Lung (tissue), 17 donors: ENCODE measurements at places on chromosomes 5 and 9. TPM values are rescaled to one million over a fixed set of nuclear protein-coding genes. Genes with fewer than 3 reads are reported as not detected.

GRCh38 chr9:117771136-117771535, 66.9 kb downstream of the TLR4 start:
- no peak for DNase-seq
- no peaks in the 10 kb centered on the region for H3K27me3 ChIP-seq
- no peak overlapping the region for H3K4me3 ChIP-seq
- H3K27ac ChIP-seq: no peak overlapping the region
- H3K36me3 ChIP-seq: no peaks in the 10 kb centered on the region

Gene SLC6A7
- total RNA-seq: 0.06 TPM

GRCh38 chr5:53902296-53902907, 342.0 kb downstream of the NDUFS4 start:
- no peak overlapping the region for H3K27ac ChIP-seq
- H3K4me3 ChIP-seq: no peak overlapping the region
- no peaks in the 10 kb centered on the region for H3K27me3 ChIP-seq
- H3K36me3 ChIP-seq: no peaks in the 10 kb centered on the region
- H3K4me1 ChIP-seq: peaks cover 2% of the 10 kb centered on the region

DNA sequence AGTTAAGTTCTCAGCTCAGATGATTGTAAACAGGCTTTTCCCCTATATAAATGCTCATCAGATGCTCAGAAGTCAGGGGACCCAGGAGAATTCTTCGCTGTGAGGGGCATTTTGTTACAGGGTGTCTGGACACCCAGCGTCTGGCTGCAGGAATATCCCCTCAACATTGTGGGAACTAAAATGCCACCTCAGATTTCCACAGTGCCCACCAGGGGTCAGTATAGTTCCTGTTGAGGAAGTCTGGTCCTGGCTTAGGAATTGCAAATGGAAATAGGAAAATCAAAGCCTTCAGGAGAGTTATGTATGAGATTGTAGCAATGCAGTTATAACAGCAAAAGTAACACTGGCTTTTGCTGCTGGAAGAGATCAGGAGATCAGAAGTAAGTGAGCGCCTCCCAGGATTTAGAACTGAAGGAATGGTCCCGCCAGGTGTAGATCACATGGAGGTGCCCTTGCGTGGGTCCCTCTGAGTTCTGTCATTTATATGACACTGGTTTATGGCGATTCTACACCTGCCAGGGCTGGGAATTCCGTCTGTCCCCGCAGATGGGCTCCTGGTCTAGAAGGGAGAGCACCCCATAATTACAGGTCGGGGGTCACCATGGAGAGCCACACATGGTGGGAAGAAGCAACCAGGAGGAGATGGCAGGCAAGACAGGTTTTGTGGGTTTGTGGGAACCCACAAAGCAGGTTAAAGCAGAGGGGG, 47.1 kb upstream of the CTSL start:
- DNase-seq: peak; percentile 88
- H3K36me3 ChIP-seq: no peaks in the 10 kb centered on the region
- H3K4me1 ChIP-seq: peaks cover 3% of the 10 kb centered on the region
- H3K27ac ChIP-seq: no peak overlapping the region

GRCh38 chr9:81377320-81377719, 312.0 kb downstream of the TLE1 start:
- no peak overlapping the region for H3K4me3 ChIP-seq
- H3K4me1 ChIP-seq: peaks cover 12% of the 10 kb centered on the region
- H3K27ac ChIP-seq: no peak overlapping the region
- DNase-seq: no peak
- no peaks in the 10 kb centered on the region for H3K27me3 ChIP-seq
- H3K36me3 ChIP-seq: no peaks in the 10 kb centered on the region

GRCh38 chr5:150175536-150175935, 9.0 kb downstream of the CDX1 start:
- peaks cover 18% of the 10 kb centered on the region for H3K4me1 ChIP-seq
- no peaks in the 10 kb centered on the region for H3K36me3 ChIP-seq
- no peaks in the 10 kb centered on the region for H3K27me3 ChIP-seq
- no peak for DNase-seq
- H3K4me3 ChIP-seq: no peak overlapping the region
- H3K27ac ChIP-seq: no peak overlapping the region

Gene CNTFR
- 3.3 TPM for total RNA-seq

Gene PIK3R1
- total RNA-seq: 128 TPM

Gene HARS2
- total RNA-seq: 24.6 TPM

DNA sequence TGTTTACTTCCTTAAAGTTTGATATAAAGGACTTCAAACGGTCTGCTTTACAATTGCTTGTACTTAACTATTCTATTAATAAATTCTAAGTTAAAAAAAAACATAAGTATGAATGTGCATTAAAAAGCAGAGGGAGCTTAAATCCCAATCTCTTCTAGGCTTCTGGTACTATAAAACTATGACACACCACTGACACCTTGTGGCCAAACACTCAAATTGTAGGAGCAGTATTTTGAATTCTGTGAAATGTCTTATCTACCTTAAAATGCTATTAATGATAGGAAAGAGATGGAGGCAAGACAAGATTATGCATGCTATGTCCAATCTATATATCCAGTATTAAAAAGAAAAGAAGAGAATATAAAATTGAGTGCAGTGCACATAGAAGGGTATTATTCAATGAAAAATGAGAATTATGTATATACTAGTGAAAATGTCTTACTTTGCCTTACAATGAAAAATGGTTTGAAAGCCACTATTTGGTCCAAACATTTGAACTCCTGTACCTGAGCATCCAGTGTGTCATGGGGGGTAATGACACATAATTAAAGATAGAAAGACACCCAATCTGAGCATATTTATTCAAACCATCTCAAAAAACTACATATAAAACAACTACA, 87.6 kb downstream of the ERP44 start:
- H3K4me1 ChIP-seq: no peaks in the 10 kb centered on the region
- no peak overlapping the region for H3K4me3 ChIP-seq
- H3K27me3 ChIP-seq: no peaks in the 10 kb centered on the region
